ENCODE measurements at places on chromosomes 11 and 22. TPM values are rescaled to one million over a fixed set of nuclear protein-coding genes. Genes with fewer than 3 reads are reported as not detected.

PGA3 gene
- total RNA-seq = not detected

CABP4 gene
- not detected for total RNA-seq

SLC22A8 gene
- total RNA-seq = not detected

RASSF10 gene
- total RNA-seq = not detected

- H3K4me3 ChIP-seq = no peak overlapping the region
- no peak overlapping the region for H3K27ac ChIP-seq
- peaks cover 37% of the 10 kb centered on the region for H3K27me3 ChIP-seq
- H3K4me1 ChIP-seq = no peaks in the 10 kb centered on the region
- DNase-seq = no peak
These were observed 17.3 kb downstream of the TSPAN18 start for GRCh38 chr11:44743959-44744557.

GRCh38 chr11:44737245-44738085, 10.7 kb downstream of the TSPAN18 start:
- H3K4me1 ChIP-seq = no peaks in the 10 kb centered on the region
- H3K4me3 ChIP-seq = no peak overlapping the region
- no peak overlapping the region for H3K27ac ChIP-seq
- no peaks in the 10 kb centered on the region for H3K36me3 ChIP-seq

- no peaks in the 10 kb centered on the region for H3K4me1 ChIP-seq
- H3K36me3 ChIP-seq = no peaks in the 10 kb centered on the region
- H3K27me3 ChIP-seq = no peaks in the 10 kb centered on the region
- no peak overlapping the region for H3K4me3 ChIP-seq
- no peak overlapping the region for H3K27ac ChIP-seq
These were observed 170.1 kb downstream of the OPCML start for GRCh38 chr11:133362156-133362555.
